ENCODE measurements at places on chromosomes 1 and 21.
A peak's percentile ranks its signal among the peaks of the same experiment; 100 is the strongest.

DNA sequence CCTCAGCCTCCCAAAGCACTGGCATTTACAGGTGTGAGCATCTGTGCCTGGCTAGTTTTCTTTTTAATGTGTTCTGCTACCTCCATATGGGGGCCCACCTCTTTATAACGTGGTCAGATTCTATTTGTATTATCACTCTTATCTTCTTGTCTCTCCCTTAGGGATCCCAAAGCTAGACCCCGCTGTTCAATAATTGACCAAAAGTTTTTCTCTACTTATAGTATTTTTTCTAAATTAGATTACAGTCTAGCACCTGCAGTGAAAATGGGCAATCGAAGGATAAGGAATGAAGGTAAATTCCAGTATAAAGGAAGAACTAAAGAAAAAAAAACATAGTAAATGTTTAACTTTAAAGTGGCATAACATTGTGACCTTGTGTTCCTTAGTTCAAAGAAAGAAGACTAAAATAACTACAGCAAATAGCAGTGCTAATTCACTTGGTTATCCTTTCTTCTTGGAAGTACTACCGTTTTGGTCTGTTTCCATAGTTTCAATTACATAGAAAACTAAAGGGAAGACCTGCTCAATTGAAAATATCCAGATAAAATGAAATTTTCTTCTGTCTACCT is 24.1 kb downstream of the NFYC start:
- DNase-seq = no peak

GRCh38 chr21:44931137-44931500 is 8.7 kb upstream of the SLX9 start:
- DNase-seq = peak; percentile 65

DNA sequence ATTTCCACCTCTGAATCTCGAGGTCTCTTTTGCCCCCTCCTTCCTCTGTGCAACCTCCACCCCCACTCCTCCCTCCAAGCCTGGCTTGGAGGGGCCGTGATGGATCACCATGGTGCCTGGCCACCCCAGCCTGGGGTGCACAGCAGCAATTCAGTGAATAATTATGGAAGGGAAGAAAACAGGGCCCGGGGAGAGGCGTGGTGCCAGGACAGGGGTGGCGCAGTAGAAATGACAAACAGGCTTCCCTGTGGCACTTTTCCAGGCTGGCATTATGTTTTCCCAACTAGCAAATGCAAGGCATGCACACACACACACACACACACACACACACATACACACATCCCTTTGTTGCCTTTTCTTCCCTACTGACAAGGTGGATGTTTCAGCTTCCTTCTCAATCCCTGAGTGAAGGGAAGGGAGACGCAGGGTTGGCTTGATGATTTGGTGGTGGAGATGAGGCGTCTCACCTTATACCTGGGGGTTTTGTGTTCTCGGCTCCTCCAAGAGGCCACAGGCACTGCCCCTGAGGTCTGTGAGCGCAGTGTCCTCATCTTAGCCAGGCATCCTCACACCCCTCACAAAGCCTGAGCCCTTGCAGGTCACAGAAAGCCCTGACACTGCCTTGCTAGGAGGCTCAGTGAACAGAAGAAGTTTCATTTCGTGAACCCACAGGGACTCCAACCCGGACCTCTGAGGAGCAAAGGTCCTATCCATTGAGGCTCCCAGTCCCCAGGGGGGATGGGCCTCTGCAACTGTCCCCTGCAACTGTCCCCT is 215.8 kb downstream of the MATN1 start:
- no peak for DNase-seq

GRCh38 chr1:173508541-173508940 is 31.4 kb downstream of the PRDX6 start:
- DNase-seq = no peak

- DNase-seq = no peak
Measured at GRCh38 chr1:11813021-11813420, 7.0 kb downstream of the CLCN6 start.

DNA sequence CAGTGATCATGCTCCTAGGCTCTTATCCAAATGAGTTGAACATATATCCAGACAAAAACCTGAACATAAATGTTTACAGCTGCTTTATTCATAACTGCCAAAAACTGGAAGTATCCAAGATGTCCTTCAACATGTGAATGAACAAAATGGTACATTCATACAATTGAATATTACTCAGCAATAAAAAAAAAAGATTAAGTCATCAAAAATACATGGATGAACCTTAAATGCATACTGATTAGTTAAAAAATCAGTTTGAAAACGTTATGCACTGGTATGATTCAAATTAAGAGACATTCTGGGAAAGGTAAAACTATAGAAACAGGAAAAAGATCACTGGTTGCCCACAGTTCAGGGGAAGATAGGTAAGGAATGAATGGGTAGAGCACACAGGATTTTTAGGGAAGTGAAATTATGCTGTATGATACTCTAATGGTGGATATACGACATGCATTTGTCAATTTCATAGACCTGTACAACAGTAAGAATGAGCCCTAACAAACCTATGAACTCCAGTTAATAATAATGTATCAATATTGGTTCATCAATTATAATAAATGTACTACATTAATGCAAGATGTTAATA is 3.1 kb downstream of the LRRC40 start:
- DNase-seq = no peak

DNA sequence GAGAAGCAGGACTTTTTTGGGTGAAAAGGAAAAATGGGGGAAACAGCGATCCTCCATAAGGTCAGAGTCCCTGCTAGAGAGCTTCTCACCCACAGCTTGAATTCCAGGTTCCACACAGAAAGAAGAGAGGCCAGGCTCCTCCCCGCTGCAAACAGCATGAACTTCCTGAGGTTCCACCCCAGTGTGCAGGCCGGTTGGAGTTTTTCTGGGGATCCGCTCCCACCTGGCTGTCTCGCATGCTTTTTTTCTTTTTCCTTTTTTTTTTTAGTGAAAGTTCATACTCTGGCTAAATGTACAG is 595.1 kb upstream of the ZP4 start:
- DNase-seq = no peak

Data from fibroblast of skin of abdomen (primary cell).